ENCODE measurements at places on chromosomes 6 and 20. TPM values are rescaled to one million over a fixed set of nuclear protein-coding genes. Genes with fewer than 3 reads are reported as not detected.

The KIF13A gene
- 40.1 TPM for total RNA-seq

GRCh38 chr6:131952886-131953509 is 1.8 kb upstream of the CCN2 start:
- no peak overlapping the region for H3K4me3 ChIP-seq
- H3K27ac ChIP-seq = no peak overlapping the region
- peaks cover 8% of the 10 kb centered on the region for H3K36me3 ChIP-seq
- no peak for DNase-seq

DNA sequence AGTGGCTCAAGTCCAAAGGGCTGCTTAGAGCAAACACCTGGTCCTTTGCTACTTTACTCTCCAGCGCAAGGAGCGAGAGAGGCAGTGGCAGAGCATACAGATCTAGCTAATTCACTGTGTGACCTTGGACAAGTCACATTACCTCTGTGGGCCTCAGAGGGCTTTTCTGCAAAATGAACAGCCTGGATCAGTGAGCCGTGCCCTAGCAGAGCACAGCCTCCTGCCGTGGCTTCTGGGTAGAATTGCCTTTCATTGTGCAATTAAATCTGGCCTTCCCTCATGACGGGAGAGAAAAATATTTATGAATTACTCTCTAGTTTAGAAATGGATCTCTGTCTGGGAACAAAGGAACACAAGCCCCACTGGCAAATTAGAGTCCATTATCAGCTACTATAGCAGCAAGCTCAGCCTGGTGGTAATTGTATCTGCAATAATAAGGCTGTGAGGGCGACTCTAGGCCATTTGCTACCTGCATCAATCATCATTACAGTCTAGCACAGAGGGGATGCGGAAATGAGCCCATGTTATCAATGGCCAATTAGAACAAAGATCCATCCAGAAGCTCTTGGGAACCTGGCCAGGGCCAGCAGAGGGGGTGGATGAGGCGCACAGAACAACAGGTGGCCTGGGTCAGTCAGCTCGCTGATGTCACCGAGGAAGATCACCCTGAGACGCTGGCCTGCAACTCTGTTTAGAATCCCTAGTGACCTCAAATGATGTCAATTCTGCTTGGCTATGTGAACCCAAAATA is 114.2 kb upstream of the LY86 start:
- H3K36me3 ChIP-seq = no peaks in the 10 kb centered on the region
- peaks cover 10% of the 10 kb centered on the region for H3K4me1 ChIP-seq
- H3K4me3 ChIP-seq = no peak overlapping the region
- no peak for DNase-seq

The DCDC2 gene
- total RNA-seq = 5.5 TPM

DNA sequence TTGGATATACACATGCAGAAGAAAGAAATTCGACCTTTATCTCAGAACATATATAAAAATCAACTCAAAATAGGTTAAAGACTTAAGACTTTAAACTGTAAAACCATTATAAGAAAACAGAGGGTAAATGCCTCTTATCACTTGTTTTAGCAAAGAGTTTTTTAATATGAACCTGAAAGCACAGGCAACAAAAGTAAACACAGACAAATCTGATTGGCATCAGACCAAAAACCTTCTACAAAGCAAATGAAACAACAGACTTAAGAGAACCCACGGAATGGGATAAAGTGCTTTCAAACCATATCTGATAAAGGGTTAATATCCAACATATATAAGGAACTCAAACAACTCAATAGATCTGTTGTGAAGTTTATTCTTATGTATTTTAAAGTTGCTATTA is 309.9 kb upstream of the OPRM1 start:
- no peak for DNase-seq
- H3K27me3 ChIP-seq = no peaks in the 10 kb centered on the region
- no peak overlapping the region for H3K4me3 ChIP-seq
- H3K36me3 ChIP-seq = no peaks in the 10 kb centered on the region

The LST1 gene
- not detected for total RNA-seq

GRCh38 chr6:21501815-21502214 is 91.7 kb upstream of the SOX4 start:
- no peak overlapping the region for H3K4me3 ChIP-seq
- H3K4me1 ChIP-seq = peaks cover 21% of the 10 kb centered on the region
- no peak for DNase-seq
- H3K27me3 ChIP-seq = no peaks in the 10 kb centered on the region
- H3K27ac ChIP-seq = no peak overlapping the region

- H3K27ac ChIP-seq = no peak overlapping the region
- no peak overlapping the region for H3K4me3 ChIP-seq
- no peaks in the 10 kb centered on the region for H3K27me3 ChIP-seq
Measured at GRCh38 chr6:65052626-65053025, 654.4 kb downstream of the EYS start.

GRCh38 chr6:91185072-91185471 is 598.2 kb upstream of the MAP3K7 start:
- H3K27me3 ChIP-seq = peaks cover 6% of the 10 kb centered on the region
- no peak overlapping the region for H3K4me3 ChIP-seq
- no peak overlapping the region for H3K27ac ChIP-seq
- no peaks in the 10 kb centered on the region for H3K36me3 ChIP-seq

DNA sequence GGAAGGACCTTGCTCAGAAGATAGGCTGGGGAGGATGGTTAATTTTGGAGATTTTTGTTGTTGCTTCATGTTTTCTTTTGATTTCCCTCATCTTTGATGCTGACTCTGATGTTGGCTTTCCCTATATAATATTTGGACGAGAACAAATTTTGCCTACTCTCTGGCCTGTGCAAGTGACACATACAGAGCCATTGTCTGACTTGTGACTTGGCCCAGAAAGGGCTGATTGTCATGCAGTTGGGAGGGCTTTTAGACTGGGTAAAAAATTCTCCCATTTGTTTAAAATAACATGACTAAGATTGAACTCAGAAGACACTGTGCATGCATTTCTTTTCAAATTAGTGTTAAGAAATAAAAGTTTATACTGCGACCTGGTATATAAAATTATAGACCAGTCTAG is 98.6 kb upstream of the SUPT3H start:
- peaks cover 40% of the 10 kb centered on the region for H3K4me1 ChIP-seq
- no peak overlapping the region for H3K4me3 ChIP-seq
- DNase-seq = no peak
- H3K27ac ChIP-seq = no peak overlapping the region
- no peaks in the 10 kb centered on the region for H3K27me3 ChIP-seq

GRCh38 chr6:131103901-131104300 is 31.4 kb upstream of the AKAP7 start:
- peaks cover 4% of the 10 kb centered on the region for H3K4me1 ChIP-seq
- H3K36me3 ChIP-seq = no peaks in the 10 kb centered on the region
- no peaks in the 10 kb centered on the region for H3K27me3 ChIP-seq
- H3K27ac ChIP-seq = no peak overlapping the region

The SLC22A3 gene
- 0.87 TPM for total RNA-seq

The HLA-DRB5 gene
- 22.1 TPM for total RNA-seq

DNA sequence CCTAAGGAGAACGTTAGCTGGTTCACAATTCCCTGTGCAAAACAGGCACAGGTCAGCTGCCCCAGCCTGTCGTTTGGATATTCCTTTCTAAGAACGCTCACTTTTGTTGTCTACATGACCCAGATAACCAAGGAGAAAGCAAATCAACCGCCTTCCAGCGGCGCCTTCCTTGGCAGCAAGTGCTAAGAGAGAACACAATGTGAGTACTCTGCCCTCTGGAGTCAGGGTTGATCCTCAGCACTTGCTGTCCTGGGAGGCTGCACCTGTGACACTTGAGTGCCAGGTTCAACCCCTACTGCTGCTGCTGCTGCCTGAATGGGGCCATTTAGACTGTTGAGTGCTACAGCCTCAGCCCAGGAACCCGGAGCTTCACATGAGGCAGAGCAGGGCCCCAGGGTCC is 36.8 kb downstream of the OVOL2 start:
- H3K27ac ChIP-seq = no peak overlapping the region
- no peak overlapping the region for H3K4me3 ChIP-seq
- DNase-seq = no peak
- H3K4me1 ChIP-seq = no peaks in the 10 kb centered on the region
- H3K27me3 ChIP-seq = no peaks in the 10 kb centered on the region

The PSORS1C2 gene
- not detected for total RNA-seq

DNA sequence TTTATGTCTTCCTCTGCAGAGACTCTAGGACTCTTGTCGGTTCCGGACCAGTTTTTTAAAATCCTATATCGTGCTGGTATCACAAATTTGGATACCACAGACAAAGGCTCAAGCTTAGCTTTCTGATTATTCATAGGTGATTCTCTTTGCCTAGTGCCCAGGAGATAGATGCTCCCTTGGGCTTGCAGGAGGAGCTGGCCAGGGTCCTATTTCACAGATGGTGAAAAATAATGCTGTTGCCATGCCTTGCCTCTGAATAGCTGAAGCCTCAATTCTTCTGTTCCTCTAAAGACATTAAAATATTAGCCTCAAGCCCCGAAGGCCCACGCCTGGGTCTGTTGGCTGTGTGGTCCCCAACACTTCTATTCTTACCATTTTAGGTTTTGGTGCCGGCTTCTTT is 123.9 kb upstream of the BACH2 start:
- no peak for DNase-seq
- H3K4me3 ChIP-seq = no peak overlapping the region
- H3K4me1 ChIP-seq = no peaks in the 10 kb centered on the region
- no peaks in the 10 kb centered on the region for H3K36me3 ChIP-seq
- no peak overlapping the region for H3K27ac ChIP-seq

GRCh38 chr6:16092140-16092539 is 36.7 kb upstream of the MYLIP start:
- no peaks in the 10 kb centered on the region for H3K27me3 ChIP-seq
- H3K4me1 ChIP-seq = no peaks in the 10 kb centered on the region
- H3K27ac ChIP-seq = no peak overlapping the region
- no peak overlapping the region for H3K4me3 ChIP-seq
- H3K36me3 ChIP-seq = no peaks in the 10 kb centered on the region
- no peak for DNase-seq

- DNase-seq = no peak
- no peaks in the 10 kb centered on the region for H3K4me1 ChIP-seq
- H3K27ac ChIP-seq = no peak overlapping the region
- no peaks in the 10 kb centered on the region for H3K27me3 ChIP-seq
- no peaks in the 10 kb centered on the region for H3K36me3 ChIP-seq
Measured at GRCh38 chr6:67190733-67191132, 1444.3 kb upstream of the ADGRB3 start.

- no peak overlapping the region for H3K4me3 ChIP-seq
- peaks cover 1% of the 10 kb centered on the region for H3K4me1 ChIP-seq
- H3K36me3 ChIP-seq = no peaks in the 10 kb centered on the region
- no peak overlapping the region for H3K27ac ChIP-seq
- no peak for DNase-seq
- H3K27me3 ChIP-seq = peaks cover 10% of the 10 kb centered on the region
Measured at GRCh38 chr20:20089018-20089417, 36.7 kb downstream of the CFAP61 start.

GRCh38 chr6:27295301-27296079 is 16.6 kb downstream of the POM121L2 start:
- H3K4me3 ChIP-seq = peak overlapping the region; percentile 87
- no peaks in the 10 kb centered on the region for H3K36me3 ChIP-seq
- DNase-seq = no peak
- H3K4me1 ChIP-seq = peaks cover 24% of the 10 kb centered on the region

The GSTA3 gene
- total RNA-seq = not detected

DNA sequence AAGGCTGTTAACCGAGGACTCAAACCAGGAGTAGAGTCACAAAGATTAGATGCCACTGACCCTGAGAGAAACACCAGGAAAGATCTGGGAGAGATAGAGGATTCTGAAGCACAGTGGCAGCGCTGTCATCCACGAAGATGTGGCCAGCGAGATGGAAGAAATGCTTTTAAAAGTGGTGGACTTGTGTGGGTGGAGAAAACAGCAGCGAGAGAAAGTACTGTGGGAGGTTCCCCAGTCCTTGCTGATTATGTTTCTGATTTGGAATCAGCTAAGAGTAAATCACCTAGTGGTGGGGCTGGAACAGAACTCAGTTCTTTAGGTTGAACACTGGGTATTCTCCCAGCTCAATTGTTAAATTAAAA is 435 bp upstream of the ZNF322 start:
- peak overlapping the region; percentile 73 for H3K27ac ChIP-seq
- H3K4me3 ChIP-seq = peak overlapping the region; percentile 90
- DNase-seq = no peak
- H3K27me3 ChIP-seq = peaks cover 41% of the 10 kb centered on the region

DNA sequence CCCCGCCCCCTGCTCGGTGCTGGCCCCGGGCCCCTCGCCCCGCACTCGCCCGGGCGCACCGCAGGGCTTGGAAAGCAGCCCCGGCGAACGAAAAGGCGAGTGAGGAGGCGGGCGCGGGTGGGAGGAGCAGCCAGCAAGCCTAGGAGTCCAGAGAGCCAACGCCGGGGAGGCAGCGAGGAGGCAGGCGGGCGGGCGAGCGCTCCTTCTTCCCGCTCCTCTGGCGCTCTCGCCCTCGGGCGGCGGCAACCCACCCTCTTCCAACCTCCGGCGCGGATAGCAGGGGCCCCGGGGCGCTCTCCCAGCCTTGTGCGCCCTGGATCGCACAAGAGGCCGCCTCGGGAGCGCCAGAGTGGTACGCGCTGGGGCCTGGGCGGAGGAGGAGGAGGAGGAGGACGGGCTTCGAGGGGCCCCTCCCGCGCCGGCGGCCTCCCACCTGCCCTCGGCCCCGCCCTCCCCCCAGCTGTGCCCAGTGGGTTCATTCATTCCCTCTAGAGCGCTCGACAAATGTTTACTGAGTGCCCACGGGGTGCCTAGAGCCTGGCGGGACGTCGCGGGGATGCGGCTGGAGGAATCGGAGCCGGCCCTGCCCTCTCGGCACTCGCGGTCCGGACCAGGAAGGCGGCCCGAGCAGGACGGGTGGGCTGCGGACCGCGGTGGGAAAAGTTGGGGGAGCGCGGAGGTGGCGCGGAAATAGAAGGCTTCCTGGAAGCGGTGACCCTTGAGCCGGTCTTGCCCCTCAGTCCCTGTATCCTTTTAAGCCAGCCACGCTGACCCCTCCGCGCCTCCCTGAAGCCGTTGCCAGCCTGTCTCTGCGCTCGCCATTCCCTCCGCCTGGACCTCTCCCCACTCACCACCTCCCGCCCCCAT is at the start of gene BMP7:
Gene BMP7 (minus strand): TSS at position 351 of the 867 bp plus-strand sequence. CDS start 519 bp downstream, outside the sequence.
- no peak for DNase-seq
- peak within 1 kb of the TSS; percentile 88 for H3K27ac ChIP-seq
- H3K36me3 ChIP-seq = no peaks in the 10 kb centered on the region
- peaks cover 55% of the 10 kb centered on the region for H3K4me1 ChIP-seq

DNA sequence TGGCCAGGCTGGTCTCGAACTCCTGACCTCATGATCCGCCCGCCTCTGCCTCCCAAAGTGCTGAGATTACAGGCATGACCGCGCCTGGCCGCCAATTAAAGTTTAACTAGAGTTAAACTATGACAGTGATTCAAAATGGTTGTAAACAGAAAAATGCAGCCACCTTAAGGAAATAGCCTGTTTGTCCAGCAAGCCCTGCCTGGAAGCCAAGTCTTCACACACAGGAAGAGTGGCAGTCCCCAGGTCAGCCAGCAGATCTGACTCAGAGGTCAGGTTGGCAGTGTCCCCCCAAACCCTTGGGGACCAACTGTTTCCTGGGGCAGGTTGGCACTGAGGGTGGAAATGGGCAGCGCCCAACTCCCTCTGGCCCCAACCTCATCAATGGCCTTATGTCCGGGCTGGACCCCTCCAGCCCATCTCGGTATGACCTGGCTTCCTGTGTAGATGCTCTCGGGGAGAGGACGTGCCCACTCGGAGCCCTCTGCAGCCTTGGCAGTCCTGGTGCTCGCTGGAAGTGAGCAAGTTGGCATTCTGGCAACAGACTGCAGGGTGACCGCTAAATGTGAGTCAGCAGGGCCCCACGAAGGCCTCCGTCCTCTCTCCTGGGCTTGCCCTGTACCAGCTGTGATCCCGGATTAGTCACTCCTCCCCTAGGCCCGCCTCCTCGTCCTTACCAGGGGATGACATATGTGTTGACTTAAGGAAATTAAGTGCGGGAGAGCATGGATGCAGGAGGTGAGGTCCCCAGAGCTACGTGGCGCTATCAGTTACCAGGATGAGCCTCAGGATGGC is 9.7 kb upstream of the HSP90AB1 start:
- peak overlapping the region; percentile 90 for H3K27ac ChIP-seq
- H3K36me3 ChIP-seq = no peaks in the 10 kb centered on the region
- peaks cover 28% of the 10 kb centered on the region for H3K4me1 ChIP-seq
- no peaks in the 10 kb centered on the region for H3K27me3 ChIP-seq
